ENCODE measurements at places on chromosomes 6 and 20.

GRCh38 chr20:32069711-32070110 is 17.7 kb downstream of the HCK start:
- no peak for DNase-seq

DNA sequence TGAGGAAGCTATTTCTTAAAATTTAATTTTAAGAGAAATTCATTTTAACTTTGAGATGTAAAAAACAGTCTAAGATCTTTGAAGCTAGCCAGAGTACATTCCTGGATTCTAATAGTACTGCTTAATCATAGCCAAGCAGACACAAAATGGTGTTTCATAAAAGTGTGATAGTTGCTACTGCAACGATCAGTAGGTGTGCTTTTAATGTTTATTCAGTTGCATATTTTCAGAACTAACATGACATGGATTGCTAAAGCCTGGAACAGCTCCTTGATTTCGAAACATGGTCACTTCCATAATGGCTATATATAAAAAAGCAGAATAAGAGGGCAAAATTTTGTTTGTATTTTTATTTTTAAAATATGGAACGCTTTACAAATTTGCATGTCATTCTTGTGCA is 35.5 kb downstream of the SESN1 start:
- no peak for DNase-seq

GRCh38 chr20:20210943-20211273 is 157.0 kb upstream of the INSM1 start:
- no peak for DNase-seq

- no peak for DNase-seq
These were observed 9.7 kb downstream of the NOTCH4 start for GRCh38 chr6:32214126-32214525.

GRCh38 chr6:166381381-166381732 is 1.4 kb downstream of the MPC1 start:
- no peak for DNase-seq

DNA sequence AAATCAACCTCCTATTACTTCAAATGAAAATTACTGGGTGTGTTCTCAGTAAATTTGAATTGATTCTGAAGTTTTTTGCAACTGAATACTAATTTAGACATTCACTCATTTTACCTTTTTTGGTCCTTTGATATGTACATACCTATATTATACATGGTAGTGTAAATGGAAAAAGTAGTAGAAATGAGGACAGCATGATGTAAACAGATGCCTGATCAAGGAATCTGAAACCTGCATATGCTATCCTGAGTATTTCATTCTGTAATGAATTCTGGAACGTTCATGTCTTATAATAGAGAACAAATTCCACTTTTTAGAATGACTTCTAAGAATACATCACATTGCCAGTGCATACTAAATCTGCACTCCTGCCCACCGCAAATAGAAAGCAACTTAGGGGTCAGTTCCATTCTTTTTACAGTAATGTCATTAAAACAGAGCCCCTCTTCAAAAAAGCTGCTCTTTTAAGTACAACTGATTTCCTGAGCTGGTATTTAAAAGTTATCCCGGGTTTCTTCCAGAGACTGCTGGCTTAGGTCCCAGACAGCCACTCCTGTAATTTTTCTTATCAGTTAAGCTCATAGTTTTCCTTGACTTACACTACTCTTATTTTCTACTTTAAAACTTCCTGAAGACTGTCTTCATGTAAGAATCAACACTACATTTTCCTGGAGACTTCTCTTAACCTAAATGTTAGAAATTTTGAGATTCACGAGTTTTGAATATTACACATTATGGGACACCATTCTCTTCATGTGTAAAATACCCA is 48.4 kb downstream of the MAP3K7 start:
- DNase-seq: no peak

DNA sequence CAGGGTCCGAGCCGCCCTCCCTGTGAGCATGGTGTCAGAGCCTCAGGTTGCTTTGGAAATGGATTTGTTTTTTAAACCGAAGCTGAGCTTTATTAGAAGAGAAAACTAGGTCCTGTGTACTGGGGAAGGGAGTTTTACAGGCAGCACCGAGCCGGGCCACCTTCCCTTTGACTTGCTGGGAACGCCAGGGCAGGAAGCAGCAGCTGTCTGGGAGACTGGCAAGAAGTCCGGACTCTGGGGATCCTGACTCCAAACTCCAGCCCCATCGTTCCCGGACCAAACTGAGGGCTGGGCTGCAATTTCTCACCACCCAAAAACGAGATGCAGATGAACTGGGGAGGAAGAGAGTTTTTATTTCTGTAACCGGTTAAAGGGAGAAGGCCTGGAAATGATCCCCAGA is 214.9 kb upstream of the KCNG1 start:
- no peak for DNase-seq

GRCh38 chr6:90233994-90234393 is 62.6 kb downstream of the BACH2 start:
- DNase-seq: no peak

DNA sequence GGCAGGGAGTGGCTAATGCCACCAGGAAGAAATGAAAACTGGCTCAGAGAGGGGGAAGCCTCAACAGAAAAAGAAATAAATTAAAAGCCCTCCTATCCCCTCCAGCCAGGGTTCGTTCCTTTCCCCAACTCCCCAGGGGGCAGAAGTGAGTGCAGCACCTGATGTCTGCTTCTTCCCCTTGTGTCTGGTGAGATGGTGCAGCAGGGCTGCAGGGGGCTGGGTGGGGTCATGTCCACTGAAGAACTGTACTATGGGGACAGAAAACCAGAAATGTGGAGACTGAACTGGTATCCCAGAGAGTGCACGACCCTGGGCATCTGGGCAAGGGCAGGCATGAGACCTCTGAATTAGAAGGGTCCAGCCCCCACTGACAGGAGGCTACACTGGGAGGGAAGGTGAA is 4.0 kb downstream of the EGFL8 start:
- DNase-seq: no peak

DNA sequence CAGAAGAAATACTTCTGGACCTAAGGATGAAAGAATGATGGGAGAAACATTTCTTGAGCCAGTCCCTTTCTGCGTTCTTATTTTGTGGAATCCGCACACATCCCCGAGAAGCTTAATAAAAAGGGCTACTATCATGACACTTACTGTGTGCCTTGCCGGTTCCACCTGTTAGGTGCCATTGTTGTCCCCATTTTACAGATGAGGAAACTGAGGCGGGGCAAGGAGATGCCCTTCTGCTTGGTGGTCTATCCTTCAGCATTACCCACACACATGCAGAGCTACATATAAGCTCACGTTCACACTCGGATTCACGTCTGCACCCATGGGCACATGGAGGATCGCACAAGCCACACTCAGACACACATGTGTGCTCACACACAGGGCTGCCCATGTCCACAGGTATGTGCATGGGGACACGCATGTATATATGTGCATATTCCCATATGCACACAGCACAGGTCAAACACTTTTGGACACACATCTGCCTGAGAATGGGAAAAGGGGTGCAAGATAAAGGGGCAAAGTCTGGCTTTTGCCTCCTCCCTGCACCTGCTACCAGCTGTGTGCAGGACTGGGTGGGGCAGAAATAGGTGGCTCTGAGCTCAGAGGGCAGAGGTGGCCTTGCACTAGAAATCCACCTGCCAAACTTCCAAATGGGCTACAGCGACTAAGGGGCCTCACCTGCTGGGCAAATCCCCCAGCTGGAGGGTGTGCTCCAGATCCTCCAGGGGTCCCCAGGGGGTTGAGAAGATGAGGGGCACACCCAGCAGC is 30.5 kb upstream of the ADA start:
- no peak for DNase-seq

- DNase-seq: no peak
These were observed 24.2 kb downstream of the EDN3 start for GRCh38 chr20:59324521-59325141.

DNA sequence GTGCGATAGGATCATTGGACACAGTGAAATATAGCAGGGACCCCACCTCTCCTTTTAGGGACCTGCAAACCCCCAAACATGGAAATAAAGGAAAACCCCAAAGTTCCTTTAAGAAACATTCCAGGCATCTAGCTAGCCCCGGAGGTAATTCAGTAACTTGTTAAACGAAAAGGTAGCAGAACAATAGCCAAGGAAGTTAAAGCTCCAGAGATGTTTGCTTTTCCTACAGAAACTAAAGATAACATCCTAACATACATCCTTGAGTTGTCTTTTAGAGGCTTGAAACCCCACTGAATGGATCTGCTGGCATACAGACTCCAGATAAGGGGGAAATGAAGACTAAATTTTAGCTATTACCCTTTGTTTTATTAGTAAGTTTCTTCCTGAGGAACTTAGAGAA is 51.0 kb downstream of the FAM184A start:
- no peak for DNase-seq

GRCh38 chr6:45678285-45678607 is 300.5 kb upstream of the SUPT3H start:
- no peak for DNase-seq

- no peak for DNase-seq
These were observed 13.0 kb downstream of the KHDC1 start for GRCh38 chr6:73250016-73250415.

DNA sequence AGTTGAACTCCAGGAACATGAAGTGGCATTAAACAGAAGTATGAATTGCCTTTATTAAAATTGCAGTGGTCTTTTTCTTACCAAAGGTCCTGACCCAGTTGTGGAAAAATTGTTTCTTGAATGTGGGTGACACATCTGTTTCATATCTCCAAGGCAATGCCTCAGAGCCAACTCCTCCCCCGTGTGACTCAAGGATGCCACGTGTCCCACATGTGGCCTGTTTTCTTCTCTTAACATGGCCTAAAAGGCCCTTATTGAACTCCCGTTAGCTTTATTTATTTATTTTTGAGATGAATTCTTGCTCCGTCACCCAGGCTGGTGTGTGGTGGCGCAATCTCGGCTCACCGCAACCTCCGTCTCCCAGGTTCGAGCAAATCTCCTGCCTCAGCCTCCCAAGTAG is 128.4 kb upstream of the ESR1 start:
- DNase-seq: no peak

All from NT2/D1 (cell line).